ENCODE measurements at places on chromosomes 7 and 10. TPM values are rescaled to one million over a fixed set of nuclear protein-coding genes. Genes with fewer than 3 reads are reported as not detected.

H2BK1 gene
- total RNA-seq = not detected

PYROXD2 gene
- total RNA-seq = 1.6 TPM

KIAA1549 gene
- total RNA-seq = 1.1 TPM

NPY4R gene
- total RNA-seq = not detected

TLX1 gene
- not detected for total RNA-seq

SLC18A3 gene
- total RNA-seq = not detected

PANK1 gene
- 5.1 TPM for total RNA-seq

INA gene
- under 0.01 TPM for total RNA-seq

PHTF2 gene
- total RNA-seq = 7.0 TPM
